ENCODE measurements at places on chromosomes 5 and 9.

- DNase-seq = no peak
These were observed 170.4 kb upstream of the TBCA start for GRCh38 chr5:77946381-77947040.

DNA sequence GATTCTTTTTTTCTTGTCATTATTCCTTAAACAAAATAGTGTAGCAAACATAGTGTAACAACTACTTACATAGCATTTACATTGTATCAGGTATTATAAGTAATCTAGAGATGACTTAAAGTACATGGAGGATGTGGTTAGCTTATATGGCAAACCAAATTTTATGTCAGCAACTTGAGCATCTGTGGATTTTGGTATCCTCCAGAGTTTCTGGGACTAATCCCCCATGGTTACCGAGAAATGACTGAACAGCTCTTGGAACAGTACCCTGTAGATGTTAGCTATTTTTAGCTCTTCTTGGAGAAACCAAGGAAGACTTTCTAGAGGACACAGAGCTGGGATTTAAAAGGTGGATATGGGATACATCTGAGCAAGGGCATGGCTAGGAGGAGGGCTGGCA, 157.6 kb upstream of the KLF4 start:
- no peak for DNase-seq

DNA sequence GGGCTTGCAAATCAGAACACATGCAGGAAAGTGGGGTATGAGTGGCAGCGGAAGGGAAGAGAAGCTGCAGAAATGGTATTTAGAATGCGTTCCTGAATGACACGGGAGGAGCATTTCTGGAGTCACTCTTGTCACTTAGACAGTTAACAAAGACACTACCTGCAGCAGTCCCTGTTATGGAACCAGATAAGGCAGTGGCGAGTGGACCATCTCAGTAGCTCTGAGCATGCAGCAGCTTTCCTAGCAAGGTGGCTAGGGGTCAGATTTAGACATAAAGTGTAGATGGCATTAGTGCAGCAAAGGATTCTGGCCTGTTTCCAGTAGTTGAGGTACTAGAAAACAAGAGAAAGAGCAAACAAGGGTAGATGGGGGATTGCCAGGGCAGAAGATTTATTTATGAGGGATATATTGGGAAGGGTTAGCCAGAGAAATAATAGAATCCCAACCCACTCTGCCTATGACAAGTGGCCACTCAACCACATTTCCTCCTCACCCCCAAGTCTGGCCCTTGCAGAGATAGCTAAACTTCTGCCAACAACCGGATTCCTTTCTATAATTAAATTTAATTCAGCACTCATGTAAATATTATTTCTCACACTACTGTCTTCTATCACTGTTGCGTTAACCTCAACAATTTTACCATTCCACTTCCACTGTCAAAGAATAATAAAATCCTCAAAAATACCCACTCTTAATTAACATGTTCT, 201.6 kb downstream of the DCP2 start:
- DNase-seq = no peak

DNA sequence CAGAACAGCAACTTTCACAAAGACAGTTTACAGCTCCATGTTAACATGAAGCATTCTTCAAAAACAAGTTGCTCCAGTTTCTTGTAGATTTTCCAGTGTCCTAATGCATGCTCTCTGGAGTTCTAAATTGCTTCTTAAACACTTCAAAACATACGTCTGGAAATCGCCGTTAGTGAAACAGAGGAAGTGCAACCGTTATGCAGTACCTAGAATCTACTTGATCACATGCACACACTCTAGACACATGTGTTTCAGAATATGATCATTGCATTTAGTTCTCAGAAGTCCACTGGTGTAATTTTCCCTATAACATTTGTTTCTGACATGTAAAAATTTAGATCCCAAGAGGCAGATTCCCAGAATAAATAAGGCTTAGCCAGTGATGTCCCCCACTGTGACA, 41.1 kb upstream of the RUFY1 start:
- DNase-seq = no peak

DNA sequence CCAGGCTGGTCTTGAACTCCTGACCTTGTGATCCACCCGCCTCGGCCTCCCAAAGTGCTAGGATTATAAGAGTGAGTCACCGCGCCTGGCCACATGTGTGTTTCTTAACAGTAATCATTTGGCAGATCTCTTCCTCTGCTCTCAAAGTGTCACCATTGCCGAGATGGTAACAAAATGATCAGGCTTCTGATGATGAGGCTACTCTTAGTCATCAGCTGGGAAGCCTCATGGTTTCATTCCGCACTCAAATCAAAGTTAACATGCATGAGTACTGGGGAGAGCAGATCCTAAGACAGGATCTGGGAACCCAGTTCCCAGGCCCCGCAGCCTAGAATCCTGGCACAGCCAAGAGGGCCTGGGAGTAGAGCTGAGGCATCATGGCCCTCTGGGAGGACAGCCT, 27.4 kb downstream of the BARHL1 start:
- DNase-seq = no peak

DNA sequence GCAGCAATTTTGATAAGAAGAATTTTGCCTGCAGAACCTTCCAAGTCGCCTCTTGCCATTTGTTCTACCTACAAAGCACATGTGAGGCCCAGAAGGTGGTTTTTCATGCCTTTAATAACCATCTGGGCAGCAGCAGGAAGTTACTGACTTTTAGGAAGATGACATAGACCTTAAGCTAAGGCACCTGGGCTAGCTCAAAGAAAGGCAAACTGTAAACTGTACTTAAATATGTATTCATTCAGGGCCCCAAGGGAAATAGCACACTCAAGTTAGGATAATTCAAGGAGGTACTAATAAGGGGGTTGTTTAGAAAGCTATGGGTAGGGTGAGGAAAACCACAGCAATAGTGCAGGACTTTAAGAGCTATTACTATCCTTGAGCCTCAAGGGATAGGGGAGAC, 57.3 kb upstream of the HSPB3 start:
- DNase-seq = no peak

- no peak for DNase-seq
These were observed 421.7 kb downstream of the SPATA31D1 start for GRCh38 chr9:82410306-82410705.

GRCh38 chr9:8868632-8869031, 1069.1 kb upstream of the DMAC1 start:
- no peak for DNase-seq

DNA sequence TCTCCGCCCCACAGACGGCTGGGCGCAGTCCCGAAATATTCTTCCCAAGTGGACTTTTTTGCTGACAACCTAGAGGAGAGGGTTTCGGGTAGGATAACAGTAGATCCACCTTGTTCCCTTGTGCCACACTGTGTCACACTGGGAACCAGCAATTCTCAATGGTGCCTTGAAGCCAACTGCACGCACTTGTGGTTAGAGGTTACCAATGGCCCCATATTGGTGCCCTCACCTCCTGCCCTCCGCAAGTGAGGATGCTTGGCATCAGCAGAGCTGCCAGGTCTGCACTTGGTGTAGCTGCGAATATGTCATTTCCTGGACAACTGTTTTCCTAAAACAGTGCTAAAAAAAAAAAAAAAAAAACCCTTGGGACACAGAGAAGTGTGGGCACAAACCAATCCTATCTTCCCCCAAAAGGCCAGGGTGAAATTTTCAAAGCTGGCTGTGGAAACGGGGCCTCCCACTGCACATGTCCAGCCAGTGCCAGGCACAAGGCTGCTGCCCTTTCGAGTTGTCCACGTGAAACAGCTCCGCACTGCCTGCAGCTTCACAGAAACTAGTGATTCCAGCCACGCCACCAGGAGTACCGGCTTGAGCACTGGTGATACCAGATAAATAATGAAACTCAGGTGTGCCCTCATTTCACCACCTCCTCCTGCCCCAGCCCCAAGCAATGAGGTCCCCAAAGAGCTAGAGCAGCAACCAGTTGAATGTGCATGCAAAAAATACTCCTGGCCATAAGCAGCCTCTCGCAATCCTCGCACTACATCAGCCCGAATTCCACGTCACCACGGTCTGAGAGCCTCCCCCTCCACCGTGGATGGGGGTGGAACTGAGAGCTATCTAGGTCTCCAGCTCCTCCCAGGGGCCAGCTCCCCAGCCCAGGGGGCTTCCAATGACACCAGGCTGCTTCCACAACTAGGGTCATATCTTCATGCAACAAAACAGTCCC, 51.2 kb downstream of the USP20 start:
- DNase-seq = peak; percentile 86

- DNase-seq = no peak
These were observed 26.0 kb downstream of the GARNL3 start for GRCh38 chr9:127290561-127291065.

- no peak for DNase-seq
These were observed 32.3 kb downstream of the SERINC5 start for GRCh38 chr5:80223561-80223960.

GRCh38 chr9:27041746-27042145, 36.3 kb upstream of the LRRC19 start:
- DNase-seq = no peak

DNA sequence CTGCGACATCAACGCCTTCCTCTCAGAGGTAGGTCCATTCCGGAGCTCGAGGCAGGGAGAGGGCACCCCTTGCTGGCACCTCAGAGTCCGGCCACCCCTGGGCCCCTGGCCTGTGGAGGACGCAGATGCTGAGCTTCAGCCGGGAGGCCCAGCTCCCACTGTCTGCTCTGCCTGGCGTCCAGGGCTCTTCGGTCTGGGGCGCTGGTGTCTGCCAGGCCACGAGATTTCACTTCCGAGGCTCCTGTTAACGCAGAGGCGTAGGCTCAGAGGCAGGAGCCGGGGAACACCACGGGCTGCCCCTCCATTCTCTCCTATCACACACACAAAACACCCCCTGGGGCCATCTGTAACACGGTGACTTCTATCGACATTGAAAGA, 8.3 kb upstream of the SLC6A18 start:
- no peak for DNase-seq

DNA sequence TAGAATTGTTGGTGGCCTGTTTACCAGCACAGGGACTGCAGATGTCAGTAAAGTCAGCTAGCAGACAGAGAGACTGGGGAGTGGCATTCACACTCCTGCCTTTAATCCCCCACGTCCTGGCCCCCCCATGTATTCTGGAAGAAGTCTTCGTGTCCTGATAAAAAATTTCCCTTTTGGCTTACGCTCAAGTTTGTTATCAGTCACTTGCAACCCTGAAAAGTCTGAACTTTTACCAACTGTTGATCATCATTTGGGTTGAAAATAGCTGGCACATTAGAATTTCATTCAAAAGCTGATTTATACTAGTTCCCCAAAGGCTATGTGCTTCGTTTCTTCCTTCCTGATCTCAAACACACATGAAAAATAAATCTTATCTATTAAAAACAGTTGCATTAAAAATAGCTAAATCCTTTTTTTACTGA, 5.8 kb upstream of the CRHBP start:
- DNase-seq = no peak

GRCh38 chr5:24602188-24602587, 42.6 kb downstream of the CDH10 start:
- no peak for DNase-seq

DNA sequence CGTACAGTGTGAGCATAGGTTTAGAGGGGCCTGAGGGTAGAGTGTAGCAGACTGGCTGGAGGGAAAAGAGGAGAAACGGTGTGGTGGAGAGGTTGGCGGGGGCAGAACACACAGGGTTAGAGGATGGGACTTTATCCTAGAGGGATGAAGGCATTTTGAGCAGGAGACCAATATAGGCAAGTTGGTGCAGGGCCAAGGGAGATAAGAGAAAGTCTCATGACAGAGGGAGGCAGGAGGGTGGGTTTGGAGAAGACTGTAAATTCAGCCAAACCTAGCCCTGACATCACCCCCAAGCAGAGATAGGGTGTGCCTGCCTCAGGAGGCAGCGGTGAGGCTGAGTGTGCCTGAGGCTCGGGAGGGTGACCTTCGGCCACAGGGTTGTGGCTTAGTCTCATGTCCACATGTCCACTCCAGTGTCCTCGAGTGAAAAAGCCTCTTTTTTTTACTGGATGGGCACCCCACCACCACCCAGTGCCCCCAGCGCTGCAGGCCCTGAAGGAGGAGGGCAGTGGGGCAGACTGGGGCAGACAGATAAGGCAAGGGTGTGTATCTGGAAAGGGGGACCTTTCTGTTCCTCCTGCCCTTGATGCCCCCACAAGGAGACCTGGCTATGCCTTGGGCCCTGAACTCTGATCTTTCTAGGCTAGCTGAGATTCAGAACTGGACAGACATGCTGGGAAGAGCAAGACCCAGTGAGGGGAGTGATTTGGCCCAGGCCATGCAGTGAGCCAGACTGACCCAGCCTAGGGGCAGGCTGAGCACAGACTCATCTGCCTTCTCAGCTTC, 108.7 kb downstream of the RGS3 start:
- DNase-seq = no peak

DNA sequence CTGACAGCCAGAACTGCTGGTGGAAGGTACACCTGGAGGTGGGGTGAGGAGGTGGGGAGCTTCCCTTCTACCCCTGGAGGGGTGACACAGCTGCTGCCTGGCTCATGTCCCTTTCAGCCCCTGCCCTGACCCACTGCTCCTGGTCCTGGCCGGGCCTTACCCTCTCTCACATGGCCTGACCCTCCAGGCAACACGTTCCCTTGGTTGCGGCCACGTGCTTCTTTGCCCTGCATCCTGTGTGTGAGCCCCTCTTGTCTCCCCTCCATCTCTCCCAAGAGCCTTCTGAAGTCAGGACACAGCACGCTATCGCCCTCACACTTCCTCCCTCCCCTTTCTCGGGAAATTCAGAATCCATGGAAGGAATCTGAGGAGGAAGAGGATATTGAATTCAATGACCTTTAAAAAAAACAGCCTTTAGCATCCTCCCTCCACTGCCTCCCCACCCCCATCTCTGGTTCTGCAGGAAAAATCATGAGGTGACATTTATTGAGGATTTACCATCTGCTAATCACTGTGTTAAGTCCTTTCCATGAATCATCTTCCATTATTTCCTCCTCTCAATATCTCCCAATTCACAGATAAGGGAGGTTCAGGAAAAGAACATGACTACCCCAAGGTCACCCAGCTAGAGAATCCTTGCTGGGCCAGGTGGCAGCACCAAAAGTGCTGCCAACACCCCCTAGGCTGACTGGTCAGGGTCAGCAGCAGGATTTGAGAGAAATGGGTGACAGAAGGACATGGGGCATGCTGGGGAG, 8.3 kb downstream of the AQP3 start:
- no peak for DNase-seq

GRCh38 chr5:153425914-153426313, 64.6 kb upstream of the GRIA1 start:
- DNase-seq = no peak

DNA sequence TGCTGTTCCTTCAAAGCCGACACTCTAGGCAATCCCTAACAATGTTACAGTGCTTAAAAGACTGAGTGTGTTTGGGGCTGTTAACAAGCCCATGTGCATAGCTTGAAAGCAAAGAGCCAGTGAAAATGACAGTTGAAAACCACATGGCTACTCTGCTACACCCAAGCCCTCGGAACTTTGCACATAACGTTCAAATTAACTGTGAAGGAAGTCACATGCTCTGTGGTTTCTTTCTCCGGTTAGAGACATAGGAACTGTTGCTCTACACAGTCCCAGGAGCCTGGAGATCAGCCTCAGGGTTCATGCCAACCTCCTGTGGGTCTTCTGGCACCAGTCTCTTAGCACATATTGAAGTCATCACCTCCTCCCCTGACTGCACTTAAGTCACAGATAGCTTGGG, 51.1 kb downstream of the C9orf152 start:
- peak; percentile 23 for DNase-seq

DNA sequence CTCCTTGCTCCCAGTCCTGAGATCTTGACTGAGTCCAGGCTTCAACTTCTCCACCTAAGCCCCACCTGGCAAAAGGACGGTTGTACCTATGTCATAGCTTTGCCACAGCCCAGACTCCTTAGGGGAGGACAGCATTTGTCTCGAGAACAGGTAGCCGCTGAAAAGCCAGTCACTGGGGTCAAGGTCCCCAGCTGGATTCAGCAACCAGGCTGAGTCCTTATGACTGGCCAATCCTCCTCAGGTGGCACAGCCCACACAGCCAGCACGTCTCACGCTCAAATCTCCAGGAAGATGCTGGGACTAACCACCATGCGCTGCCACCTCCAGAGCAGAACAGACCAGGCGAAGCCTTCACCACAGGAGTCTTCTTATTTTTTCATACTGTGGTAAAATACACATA, 27.9 kb upstream of the SMU1 start:
- DNase-seq = no peak
